Right lung (tissue), 10 donors: ENCODE measurements at places on chromosomes 2 and 18.

DNA sequence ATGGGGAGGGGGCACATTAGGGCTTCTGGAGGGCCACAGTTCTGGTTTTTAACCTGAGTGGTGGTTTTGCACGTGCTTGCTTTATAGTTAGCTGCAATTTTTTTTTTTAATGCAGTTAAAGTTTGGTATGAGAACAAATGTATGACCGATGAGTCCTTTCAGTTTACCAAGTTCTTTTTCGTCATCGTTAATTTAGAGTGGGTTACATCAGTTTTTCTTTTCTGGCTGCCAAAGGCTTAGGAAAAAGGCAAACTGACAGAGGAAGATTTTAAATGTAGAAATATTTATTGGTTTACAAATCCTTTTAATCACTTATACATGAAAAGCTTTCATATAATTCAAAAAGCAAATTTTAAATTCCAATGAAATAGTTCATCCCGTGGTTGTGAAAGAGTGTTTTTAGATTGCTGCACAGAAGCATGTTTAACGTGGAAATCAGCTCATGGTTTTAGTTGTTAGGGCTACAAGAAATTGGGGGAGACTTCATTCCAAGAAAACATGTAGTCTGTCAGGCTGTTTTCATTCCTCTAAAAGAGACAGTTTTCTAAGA is 82.9 kb downstream of the MSH2 start:
- DNase-seq, result no peak

GRCh38 chr2:36330473-36331395 is 24.8 kb upstream of the CRIM1 start:
- DNase-seq, result no peak

GRCh38 chr18:49572611-49573345 is 10.9 kb downstream of the LIPG start:
- DNase-seq, result no peak

- DNase-seq, result no peak
Observed at GRCh38 chr2:241356871-241357260, 781 bp downstream of the FARP2 start.

DNA sequence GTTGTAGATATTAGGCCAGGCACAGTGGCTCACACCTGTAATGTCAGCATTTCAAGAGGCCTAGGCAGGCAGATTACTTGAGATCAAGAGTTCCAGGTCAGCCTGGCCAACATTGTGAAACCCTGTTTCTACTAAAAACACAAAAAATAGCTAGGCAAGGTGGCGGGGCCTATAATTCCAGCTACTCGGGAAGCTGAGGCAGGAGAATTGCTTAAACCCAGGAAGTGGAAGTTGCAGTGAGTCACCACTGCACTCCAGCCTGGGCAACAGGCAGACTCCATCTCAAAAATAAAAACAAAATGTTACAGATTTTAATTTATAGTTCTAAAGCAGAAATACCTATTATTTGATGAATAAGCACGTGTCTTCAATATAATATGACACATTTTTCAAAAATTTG is 65.6 kb upstream of the UBXN4 start:
- DNase-seq, result no peak

DNA sequence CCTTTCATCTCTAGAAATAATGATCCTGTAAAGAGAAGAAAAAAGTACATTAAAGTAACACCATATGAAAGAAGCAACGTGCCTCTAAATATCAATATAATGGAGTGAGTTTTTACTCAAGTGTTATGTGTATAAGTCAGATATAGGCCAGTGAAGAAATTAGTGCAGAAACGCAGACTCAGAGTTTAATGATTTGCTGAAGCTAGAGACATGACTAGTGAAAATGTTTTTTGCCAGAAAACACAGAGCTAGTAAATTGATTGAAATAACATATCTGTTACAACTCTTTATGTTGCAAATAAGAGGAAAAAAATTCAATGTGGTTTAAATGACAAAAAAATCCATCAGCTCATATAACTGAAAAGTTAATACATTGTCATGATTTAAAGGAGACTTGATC is 217.2 kb upstream of the NXPH2 start:
- DNase-seq, result no peak

DNA sequence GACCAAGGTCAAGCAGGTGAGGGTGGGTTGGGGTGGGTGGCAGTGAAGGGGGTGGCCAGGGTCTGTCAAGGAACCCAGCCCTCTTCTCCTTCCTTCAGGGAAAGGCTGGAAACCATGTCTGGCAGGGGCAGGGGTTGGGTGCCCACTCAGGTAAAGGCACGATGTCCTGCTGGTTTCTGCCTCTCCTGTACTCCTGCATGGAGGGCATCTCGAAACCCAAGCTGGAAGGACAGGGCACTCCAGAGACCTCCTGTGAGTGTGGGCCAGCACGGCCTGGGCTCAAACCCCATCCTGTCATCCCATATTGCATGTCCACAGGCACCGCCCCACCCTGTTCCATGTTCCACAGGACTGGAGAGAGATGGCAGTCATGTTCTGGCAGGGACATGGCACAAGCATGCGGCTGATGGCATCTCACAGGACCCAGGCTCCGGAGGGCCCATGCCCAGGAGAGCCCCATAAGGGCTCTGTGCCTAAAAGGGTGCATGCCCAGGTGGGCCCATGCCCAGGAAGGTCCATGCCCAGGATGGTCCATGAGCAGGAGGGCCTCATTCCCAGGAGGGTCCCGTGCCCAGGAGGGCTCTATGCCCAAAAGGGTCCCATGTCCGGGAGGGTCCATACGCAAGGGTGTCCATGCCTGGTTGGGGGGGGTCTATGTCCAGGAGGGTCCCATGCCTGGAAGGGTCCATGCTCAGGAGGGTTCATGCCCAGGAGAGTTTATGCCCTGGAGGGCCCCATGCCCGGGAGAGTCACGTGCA is 6.4 kb downstream of the GPR35 start:
- no peak for DNase-seq

DNA sequence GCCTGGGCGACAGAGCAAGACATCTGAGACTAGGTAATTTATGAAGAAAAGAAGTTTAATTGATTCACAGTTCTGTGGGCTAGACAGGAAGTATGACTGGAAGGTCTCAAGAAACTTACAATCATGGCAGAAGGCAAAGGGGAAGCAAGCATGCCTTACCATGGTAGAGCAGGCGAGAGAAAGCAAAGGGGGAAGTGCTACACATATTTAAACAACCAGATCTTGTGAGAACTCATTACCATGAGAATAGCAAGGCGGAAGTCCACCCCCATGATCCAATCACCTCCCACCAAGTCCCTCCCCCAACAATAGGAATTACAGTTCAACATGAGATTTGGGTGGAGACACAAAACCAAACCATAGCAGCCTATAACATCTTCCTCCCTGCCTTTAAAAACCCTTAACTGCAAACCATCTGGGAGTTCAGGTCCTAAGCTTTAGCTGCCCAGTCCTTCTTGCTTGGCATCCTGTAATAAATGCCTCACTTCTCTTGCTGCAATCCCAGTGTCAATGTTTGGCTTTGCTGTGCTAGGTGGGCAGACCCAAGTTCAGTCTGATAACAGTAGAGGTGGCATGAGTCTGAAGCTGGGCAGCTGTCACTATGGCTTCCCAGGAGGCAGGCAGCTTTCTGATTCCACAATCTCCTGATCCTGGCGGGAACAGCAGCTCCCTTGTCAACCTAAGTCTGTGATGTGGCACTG is 11.2 kb upstream of the SP5 start:
- no peak for DNase-seq

- DNase-seq, result no peak
Observed at GRCh38 chr18:58168993-58169392, 125.0 kb downstream of the NEDD4L start.

DNA sequence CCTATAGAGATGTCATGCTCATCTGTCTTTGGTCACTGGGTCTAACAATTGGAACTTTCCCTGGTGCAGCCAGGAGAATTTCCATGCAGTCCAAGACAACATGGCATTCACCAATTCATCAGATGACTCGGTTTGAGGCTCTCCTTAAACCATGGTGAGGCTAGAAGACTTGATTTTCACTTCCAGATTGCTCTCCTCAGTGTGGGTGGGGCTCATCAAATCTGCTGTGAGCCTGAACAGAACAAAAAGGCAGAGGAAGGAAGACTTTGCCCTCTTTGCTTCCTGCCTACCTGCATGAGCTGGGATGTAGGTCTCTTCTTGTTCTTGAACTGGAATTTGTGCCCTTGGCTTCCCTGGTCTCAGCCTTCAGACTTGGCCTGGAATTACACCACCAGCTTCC is 203.4 kb upstream of the TRIB2 start:
- DNase-seq, result no peak

- DNase-seq, result no peak
Observed at GRCh38 chr2:182416191-182416590, 10.6 kb downstream of the PDE1A start.

DNA sequence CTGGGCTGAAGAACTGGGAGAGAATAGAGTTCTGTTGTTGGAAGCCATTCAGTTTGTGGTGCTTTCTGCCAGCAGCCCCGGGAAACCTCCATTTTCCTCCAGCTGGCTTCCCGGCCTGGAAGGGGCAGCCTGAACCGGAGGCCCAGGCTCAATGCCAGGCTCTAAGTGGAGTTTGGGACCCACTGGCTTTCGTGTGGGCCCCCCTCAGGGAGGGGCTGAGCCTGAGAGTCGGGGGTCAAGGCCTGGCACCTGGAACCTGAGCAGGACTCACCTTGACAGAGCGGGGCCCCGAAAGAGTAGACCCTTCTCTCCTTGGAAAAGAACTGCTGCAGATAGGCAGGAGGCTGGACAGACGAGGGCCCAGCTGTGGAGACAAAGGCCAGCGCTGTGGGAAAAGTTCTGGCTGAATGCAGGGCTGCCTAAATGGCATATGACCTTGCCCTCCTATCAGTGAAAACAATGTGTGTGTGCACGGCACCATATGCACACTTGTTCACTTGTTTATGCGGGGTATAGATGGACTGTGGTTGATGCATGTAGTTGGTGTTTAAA is 34.8 kb upstream of the ASB18 start:
- DNase-seq, result no peak

DNA sequence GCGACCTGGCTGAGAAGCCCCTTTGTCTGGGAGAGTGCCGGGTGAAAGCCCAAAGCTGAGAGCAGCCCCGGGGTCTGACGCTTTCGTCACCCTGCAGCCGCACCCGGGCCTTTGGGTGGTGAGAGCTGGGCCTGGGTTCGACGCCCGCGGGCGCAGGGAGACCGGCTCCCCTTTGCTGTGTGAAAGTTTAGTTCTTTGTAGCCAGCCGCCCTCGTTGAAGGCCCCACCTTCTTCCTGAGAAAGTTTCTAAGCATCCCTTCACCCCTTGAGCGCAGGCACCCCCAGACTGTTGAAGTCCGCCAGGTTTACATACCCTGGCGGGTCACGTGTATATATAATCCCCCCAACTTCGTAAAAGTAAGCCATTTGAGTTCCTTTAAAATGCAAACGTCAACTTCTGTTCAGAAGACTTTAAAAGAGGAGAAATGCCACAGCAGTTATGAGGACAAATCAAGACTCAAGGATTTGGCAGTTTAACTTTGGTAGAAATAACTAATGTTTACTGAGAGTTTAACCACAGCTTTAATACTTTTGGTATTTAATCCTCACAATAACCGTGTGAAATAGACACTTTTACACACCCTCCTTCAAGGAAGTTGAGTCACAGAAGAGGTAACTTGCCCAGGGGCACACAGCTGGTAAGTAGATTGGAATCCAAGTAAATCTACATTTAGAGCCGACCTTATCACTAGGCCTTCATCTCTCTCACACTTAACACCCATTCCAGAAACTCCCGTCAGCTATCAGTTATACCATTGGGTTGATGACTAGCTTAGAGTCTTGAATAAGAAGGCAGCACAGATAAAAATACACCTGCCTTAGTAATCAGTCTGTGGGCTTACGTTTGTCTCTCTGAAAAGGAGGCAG is 1.1 kb upstream of the MBOAT2 start:
- DNase-seq, result no peak

- no peak for DNase-seq
Observed at GRCh38 chr2:191597186-191597751, 80.7 kb upstream of the NABP1 start.

DNA sequence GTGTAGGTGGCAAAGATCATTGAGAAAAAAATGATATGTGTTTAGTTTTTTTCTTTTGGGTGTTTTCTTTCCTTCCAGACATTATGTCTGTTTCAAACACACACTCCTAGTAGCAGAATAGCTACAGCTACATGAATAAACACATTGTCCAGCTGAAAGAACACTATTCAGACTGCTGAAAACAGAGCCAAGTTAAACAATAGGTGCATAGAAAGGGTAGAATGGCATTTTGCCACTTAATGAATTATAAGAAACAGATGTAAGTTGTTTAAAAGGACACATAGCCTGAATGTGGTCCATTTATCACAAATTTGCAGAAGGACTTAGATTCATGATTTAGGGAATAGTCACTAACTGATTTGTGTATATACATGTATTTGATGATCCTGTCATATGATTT is 20.1 kb downstream of the CTLA4 start:
- no peak for DNase-seq

GRCh38 chr2:26459991-26460612 is 17.8 kb downstream of the OTOF start:
- DNase-seq, result no peak

GRCh38 chr2:101361522-101361921 is 25.8 kb downstream of the CREG2 start:
- DNase-seq, result no peak

- no peak for DNase-seq
Observed at GRCh38 chr2:76558157-76558556, 847.4 kb upstream of the GCFC2 start.

DNA sequence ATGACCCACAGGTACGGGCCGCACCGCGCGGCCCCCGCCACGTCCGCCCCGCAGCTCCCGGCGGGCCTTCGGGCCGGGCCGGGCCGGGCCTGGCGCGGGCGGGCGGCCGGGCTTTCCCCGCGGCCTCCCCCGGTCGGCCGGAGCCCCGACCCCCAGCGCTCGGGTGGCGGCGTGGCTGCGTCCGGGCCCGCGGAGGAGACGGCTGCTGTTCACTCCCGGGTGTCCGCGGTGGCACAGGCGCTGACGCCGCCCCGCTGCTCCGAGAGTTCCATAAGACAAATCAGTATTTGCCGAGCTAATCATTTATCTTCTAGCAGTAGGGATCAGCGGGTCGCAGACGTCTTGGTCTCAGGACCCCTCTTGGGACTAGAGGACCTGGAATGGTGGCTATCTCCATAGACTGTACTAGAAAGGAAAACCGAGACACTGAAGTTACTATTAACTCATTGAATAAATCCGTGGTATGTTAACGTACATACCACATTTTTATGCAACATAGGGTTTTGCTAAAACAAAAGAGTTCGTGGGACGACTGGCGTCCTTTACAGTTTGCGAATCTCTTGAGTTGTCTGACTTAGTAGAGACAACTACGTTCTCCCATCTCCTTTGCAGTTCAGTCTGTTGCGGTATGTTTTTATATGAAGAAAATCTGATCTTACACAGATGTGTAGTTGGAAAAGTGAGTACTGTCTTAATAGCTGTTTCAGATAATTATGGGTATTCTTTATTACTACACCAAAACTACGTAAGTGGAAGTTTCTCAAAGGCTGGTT is 500 bp downstream of the LIMS1 start:
- peak; percentile 55 for DNase-seq
